ENCODE measurements at places on chromosomes 6 and 20. TPM values are rescaled to one million over a fixed set of nuclear protein-coding genes. Genes with fewer than 3 reads are reported as not detected.

Gene CST4
- total RNA-seq = not detected

Gene FERMT1
- total RNA-seq = 2.2 TPM

Gene FAM209B
- total RNA-seq = not detected

Gene SEC63
- total RNA-seq = 52.6 TPM

Gene ADGRF5
- 28.3 TPM for total RNA-seq

Gene MYB
- not detected for total RNA-seq

Gene AHI1
- 10.3 TPM for total RNA-seq

Gene PRDM1
- 11.2 TPM for total RNA-seq

Gene INSM1
- total RNA-seq = not detected

Gene ADGB
- not detected for total RNA-seq

Gene PREX1
- total RNA-seq = 5.2 TPM

Gene C6orf163
- total RNA-seq = 1.00 TPM

Gene GTSF1L
- not detected for total RNA-seq

Gene MYLK4
- 0.42 TPM for total RNA-seq

DNA sequence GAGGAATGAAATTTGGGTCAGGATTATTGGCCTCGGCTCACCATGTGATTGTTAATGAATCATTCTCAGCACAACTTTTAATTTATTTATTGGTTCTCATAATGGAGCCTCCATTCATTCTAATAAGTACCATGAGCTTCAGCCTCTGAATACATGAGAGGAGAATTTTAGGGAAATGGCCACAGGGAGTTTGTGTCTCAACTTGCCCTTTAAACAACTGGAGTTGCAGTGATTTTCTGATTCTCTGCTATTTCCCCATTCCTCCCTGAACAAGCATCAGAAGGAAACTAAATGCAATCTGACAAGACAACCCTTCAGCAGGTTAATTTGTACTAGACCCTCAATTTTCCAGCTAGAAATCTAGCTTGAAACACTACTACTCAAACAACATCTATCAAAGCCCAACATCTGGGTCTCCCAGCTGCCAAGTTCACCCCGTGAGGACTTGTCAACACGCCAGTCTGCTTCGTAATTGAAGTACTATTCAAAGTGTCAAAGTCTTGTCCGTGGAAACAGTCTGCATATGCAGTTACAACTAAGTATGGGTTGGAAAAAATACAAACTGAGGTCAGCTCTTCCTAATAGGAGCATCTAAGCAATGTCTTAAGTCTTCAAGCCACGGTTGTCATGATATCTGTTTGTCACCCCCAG is 235.4 kb downstream of the CDH4 start:
- DNase-seq = no peak

DNA sequence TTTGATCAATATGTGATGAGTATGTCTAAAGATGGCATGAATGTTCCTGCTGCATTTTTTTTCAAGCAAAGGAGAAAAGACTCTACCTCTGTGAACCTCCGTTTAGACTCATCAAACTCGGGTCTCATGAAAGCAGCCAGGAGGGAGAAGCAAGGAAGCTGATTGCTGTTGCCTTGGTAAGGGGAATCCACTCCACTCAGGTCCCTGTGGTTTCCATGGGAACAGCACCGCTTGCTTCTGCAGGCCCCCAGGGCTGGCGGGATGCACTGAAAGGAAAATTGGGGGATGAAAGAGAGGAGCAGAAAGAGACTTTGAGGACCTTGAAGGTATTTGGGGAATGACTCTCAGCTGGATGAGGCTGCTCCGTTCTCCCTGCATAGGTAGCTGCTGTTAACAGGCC is 249.6 kb upstream of the RIN2 start:
- no peak for DNase-seq

GRCh38 chr6:161273274-161273751 is 548 bp downstream of the AGPAT4 start:
- peak; percentile 19 for DNase-seq

DNA sequence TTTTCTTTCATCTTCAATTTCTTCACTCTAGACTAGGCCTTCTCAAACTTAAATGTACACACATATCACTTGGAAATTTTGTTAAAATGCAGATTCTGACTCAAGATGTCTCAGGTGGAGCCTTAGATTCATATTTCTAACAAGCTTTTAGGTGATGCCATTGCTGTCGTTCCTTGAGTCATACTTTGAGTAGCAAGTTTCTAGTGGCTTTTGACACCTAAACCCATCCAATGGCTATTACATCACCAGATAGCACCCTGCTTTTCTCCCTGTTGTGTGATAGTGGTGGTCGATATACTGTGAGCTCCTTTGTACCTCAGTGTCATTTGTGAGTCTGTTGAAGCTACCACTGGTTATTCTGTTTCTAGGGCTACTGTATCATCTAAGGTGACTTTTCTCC is 34.8 kb upstream of the BAG2 start:
- DNase-seq = no peak

DNA sequence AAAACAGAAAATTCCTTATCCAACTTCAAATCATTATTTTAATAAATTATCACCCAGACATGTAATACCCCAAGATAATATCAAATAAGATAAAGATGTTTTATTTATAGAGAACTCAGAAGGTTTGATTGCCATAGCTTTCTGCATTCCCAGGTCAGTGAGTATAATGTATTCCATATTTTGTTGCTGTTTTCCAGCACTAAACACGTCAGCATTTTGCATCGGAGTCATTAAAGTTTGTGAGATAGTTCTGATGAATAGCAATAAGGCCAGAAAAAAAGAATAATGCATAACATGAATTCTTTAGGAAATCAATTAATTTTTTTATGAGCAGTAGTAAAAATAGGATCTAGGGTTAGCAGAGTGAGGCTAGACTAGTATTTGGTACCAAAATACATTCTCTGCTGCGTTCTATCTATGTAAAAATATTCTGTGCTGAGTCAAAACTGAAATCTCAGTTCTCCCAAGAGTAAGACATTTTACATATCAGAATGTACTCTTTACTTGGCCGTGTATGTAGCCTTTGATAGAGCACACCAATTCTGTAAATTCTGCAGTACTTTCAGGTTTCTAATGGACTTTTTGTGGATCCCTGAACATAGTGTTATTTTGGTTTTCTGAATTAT is 269.9 kb upstream of the AGPAT4 start:
- no peak for DNase-seq

GRCh38 chr20:44218446-44218845 is 7.9 kb upstream of the OSER1 start:
- no peak for DNase-seq

DNA sequence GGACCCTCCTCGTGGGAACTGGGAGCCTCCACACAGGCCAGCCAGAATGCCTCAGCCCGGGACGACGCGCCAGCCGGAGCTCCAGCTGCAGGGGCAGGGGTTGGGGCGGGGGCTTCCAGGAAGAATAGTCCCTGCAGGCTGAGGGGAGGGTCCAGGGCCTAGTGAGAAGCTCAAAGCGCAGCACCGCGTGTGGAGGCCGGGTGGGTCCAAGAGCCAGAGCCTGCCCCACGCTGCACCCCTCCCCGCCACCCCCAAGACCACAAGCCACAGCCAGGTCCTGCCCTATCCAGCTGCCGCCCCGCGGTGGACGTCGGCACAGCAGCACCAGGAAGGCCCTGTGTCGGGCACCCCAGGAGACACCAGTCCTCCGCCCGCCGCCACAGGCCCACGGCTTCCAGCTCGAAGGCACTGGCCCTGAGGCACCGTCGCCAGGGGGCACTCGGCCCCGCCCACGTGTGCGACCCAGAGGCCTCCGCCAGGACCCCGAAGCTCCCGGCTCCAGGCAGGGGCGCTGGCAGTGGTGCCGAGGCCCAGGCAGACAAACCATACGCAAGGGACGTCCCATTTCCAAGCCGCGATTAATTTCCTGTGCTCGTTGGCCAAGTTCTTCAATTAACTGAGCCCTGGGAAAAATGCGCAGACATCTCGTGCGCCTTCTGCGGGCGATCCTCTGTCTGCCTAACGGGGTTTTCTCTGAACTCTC is 19.5 kb downstream of the KCNQ2 start:
- DNase-seq = no peak

DNA sequence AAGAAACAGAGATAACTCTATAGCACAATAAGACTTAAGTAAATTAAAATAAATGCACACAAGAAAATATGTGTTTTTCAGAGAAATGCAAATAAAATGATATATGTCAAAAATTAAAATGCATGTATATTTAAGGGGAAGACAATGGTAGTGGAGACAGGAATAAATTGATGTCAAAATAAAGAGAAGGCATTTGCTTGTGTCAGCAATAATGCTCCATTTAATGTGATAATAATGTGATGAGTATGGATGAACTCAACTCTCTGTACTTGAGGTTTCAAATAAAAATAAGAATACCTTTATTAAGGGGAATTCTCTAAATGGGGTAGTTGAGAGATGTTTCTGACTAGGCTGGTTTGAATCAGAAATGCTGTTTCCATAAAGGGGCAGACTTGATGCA is 45.7 kb upstream of the BCKDHB start:
- no peak for DNase-seq

- no peak for DNase-seq
These were observed 16.9 kb downstream of the MPC1 start for GRCh38 chr6:166365806-166366205.

- no peak for DNase-seq
These were observed 291.4 kb upstream of the QKI start for GRCh38 chr6:163123098-163123497.

GRCh38 chr6:5160206-5160605 is 75.1 kb downstream of the PPP1R3G start:
- DNase-seq = no peak

- no peak for DNase-seq
These were observed 304.9 kb downstream of the CD109 start for GRCh38 chr6:74000666-74001490.

- DNase-seq = no peak
These were observed 65.3 kb upstream of the ZNF217 start for GRCh38 chr20:53658973-53659372.

- DNase-seq = no peak
These were observed 3.1 kb downstream of the LRP11 start for GRCh38 chr6:149860834-149861602.

DNA sequence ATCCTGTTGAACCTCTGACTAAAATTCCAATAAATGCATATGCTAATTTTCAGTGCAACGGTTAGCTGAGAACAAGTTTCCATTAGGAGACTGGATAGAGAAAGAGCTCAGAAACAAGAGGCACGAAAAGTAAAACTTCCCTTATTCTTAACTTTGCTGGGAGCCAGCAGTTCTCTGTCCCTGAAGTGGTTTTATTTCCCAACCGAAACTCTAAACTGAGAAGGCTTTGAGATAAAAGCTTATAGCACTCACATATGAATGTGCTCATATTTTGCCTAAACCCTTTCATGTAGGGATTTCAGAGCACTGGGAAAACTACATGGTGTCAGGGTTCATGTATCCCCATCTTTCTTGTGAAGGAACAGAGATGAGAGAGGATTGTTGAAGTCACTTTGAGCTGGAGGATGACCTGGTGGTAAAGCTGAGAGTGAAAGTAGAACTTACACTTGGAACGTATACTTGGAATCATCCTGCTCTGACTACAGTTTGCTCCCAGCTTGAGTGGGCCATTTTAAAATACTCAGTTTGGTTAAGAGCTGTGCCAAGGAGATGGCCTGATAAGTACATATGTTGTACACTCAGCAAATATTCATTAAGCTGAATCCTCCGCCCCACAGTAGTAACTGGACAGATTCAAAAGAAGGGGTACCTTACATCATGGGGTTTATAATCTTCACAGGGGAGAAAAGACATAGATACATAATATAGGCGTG is 324.2 kb upstream of the CNR1 start:
- DNase-seq = no peak

DNA sequence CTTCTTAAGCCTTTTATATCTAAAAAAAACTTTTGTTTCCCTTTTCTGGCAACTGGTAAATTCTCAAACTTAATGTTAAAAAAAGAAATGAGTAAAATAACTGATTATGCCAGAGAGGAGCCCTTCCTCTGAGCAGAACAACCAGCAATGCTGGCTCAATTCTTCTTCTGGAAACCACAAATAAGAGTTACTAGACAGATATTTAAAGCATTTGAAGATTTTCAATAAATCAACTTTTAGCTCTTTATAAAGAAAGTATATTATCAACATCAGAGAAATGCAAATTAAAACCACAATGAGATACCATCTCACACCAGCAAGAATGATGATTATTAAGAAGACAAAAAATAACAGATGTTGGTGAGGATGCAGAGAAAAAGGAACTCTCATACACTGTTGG is 61.1 kb upstream of the TCF21 start:
- DNase-seq = no peak

DNA sequence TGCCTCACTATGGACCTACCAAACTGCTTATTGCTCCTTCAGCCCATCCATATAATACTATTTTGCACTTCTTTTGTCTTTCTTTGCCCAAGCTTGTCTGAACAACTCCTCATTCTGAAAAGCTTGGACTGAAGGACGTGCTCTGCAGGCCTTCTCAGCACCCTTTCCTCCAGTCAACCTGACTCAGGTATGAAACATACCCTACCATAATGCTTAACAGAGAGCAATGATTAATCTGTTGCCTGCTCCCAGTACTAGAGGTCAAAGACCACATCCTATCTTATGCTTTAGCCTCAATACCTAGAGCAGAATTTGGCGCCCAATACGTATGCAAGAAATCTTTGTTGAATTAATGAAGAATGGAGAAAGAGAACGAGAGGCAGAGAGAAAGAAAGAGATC is 55.2 kb downstream of the ATXN1 start:
- no peak for DNase-seq

DNA sequence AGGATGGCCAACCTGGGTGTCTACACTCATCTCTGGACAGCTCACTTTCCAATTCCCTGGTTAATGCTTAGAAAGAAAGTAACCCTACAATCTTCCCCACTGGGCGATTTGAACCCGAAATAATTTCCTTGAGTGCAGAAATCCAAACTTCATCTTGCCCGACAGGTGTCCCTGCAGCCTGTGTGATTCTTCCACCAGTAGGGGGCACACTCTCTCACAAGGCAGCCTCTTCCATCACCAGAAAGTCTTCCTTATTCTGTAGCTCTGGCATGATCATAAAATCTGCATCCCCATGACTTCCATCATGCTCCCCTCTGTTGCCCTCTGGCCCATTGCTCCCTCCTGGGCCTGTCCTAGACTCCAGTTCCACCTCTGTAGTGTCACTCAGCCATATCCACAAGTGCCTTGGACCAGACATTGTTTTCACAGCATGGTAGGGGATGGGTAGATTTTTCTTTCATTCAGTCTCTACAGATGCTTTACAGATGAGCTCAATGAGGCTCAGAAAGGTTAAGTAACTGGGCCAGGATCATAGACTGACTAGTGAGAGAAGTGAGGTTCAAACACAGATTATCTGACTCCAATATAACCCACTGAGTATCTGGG is 170.4 kb upstream of the SPTLC3 start:
- DNase-seq = no peak

GRCh38 chr6:137764464-137764863 is 102.6 kb upstream of the TNFAIP3 start:
- no peak for DNase-seq
